ENCODE measurements at places on chromosomes 1 and 21.

DNA sequence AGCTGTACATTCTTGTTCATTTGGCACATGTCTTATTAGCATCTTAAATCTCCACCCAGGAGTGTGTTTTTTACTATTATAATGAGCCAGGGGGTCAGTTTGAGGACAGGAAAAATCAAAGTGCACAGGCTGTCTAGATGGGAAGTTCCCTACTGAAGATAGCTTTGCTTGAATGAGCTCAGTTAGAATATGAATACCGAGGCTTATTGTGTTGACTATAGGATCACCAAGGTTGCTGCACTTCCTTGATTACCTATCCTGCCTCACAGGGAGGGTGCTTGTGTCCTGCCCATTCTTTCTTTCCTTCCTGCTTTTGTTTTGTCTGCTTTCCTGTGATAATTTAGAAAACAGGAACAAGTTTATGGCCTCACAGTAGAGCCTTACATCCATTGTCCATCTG, 16.3 kb downstream of the PHGDH start:
- DNase-seq: no peak

- DNase-seq: no peak
Measured at GRCh38 chr1:167297222-167298214, 76.8 kb downstream of the POU2F1 start.

- no peak for DNase-seq
Measured at GRCh38 chr21:34632498-34632897, 17.6 kb upstream of the RCAN1 start.

DNA sequence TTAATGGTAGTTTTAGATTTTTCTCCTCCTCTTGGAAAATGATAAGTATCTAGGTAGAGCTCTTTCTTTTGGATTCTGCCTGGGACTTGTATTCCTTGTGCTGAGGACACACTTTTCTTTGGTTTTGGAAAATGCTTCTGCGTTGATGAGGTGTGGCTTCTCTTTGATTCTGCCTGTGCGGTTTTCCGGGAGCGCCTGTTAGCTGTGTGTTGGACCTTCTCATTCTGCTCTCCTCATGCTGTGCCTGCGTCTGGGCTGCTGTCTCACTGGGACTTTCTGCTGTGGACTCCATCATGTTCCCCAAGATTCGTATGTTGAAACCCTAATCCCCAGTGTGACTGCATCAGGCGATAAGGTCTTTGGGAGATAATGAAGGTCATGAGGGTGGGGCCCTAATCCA, 21.0 kb downstream of the C1orf174 start:
- DNase-seq: no peak

GRCh38 chr1:89941110-89941766, 53.7 kb upstream of the ZNF326 start:
- DNase-seq: no peak

- DNase-seq: no peak
Measured at GRCh38 chr1:207440626-207441025, 13.5 kb upstream of the CR2 start.

GRCh38 chr1:42096554-42096953, 56.7 kb upstream of the GUCA2B start:
- DNase-seq: no peak

DNA sequence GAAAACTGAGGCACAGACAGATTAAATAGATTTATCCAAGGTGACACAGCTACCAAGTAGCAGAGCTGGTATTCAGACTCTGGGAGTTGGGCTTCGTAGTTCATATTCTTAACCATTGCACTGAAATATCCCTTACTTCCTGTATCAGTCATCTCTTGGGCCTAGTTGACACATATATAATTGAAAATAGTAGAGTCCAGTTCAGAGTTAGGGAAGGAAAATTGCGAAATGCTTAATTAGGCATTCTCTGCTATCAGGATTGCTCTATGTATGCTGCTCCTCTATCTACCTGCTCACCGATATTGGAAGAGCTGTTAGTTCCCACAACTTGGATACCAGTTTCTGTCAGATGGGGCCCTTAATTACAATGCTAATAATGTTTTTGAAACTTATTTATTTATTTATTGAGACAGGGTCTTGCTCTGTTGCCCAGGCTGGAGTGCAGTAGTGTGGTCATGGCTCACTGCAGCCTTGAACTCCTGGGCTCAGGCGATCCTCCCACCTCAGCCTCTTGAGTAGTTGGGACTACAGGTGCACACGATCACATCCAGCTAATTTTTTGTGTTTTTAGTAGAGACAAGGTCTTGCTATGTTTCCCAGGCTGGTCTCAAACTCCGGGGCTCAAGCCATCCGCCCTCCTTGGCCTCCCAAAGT, 8.2 kb downstream of the RCOR3 start:
- no peak for DNase-seq

GRCh38 chr1:101314244-101314643, 77.4 kb downstream of the S1PR1 start:
- no peak for DNase-seq

DNA sequence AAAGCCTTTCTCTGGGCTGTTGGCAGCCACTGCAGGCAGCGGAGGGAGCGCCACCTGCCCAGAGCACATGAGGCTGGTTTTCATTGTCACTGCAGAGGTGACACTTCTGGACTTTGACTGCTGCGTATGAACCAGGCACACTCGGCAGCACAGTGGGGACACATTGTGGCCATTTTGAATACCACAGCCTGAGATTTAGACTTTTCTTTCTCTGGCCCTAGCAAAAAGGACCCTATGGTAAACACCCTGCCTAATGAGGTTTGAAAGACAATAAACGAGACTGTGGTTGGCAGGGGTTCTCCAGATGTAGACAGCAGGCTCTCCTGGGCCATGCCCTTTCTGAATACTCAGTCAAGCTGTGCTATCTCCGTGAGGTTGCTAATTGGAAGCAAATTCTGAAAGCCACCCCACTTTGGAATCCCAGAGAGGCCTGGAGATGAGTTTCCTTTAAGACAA, 12.0 kb upstream of the KCNE2 start:
- no peak for DNase-seq

DNA sequence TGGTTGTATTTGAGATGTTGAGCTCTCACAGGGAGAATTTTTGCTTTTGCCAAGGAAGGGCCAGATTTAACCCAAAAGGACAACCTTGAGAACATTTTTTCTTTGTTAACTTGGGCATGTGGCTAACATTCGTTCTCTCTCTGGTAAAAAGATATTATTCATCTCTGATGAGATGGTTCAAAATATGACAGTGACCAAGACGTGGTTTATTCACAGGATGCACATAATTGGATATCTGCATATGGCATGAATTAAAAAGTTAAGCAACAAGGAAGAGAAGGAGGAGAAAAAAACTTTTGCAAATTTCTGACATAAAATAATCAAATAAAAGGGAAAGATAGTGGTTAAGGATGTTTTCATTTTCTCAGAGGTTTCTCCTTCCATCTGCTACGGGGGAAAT, 43.1 kb upstream of the BCL10 start:
- DNase-seq: no peak

- no peak for DNase-seq
Measured at GRCh38 chr21:41232013-41232412, 64.1 kb downstream of the BACE2 start.

- no peak for DNase-seq
Measured at GRCh38 chr21:45013260-45013841, 61.0 kb upstream of the ADARB1 start.

- DNase-seq: no peak
Measured at GRCh38 chr1:63497577-63497976, 25.4 kb downstream of the ITGB3BP start.

DNA sequence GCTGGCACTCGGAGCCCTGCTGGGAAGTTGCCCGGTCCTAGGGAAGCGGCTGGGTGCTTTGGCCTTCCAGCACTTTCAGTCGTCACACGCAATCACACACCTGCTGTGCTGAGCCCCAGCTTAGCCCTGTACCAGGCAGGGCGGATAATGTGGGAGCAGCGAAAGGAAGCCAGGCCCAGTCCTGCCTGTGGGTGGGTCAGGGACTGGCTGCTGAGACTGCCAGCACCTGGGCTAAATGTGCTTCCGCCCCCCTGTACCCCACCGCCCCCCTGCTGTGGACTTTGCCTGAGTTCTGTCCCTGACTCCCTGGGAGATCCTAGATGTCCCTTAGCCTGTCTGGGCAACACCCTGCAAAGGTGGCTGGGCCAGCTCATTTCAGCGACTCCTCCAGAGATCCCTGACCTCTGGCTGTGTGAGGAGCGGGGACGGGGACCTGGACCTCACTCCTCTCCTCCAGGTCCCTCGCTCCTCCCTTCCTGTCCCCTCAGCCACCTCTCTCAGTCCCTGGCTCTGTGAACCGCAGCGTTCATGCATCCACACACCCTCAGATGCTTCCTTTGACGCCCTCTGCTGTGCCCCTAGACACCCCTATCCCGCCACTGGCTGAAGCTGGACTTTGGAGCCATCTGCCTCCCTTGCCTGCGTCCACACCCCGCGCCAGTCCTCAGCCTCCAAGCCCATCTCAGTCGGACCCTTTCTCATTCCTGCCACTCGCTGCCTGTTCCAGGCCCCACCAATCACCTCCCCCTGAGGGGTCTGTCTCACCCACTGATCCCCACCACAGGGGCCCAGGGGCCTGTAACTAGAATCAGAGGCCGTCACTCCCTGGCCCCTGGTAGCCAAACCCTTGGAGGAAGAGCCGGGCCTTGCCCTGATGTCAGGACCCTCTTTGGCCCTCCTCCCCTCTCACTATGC, 1.4 kb downstream of the MMEL1 start:
- DNase-seq: no peak

- no peak for DNase-seq
Measured at GRCh38 chr21:40901691-40902090, 54.7 kb upstream of the DSCAM start.

DNA sequence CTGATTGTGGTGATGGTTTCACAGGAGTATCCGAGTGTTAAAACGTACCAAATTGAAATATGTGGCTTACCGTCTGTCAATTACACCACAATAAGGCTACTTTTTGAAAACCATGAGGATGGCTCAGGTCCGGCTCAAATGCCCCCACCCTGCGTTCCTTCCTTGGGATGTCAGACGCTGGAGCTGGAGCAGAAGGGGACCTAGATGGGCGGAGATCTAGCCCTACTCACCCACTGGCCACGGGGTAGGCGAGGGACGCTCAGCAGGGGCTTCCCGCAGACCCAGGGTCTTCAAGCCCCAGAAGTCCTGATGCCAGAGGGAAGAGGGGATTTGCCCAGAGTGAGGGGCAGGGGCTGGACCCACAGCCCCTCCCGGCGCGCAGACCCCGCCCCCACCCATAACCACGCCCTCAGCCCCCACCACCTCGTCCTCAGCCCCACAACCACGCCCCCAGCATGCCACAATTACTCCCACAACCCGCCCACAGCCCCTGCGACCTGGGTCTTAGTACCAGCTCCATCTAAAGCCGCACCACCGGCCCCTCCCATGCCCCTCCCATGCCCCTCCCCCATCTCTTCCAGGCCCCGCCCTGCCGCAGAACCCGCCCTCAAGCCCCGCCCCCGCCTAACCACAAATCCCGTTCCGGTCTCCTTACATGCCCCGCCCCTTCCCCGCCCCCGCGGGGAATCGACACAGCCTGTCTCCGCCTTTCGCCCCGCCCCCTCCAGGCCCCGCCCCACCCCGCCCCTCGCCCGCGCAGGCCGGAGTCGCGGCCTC, at the start of gene LRRC3:
Gene LRRC3, plus strand, starts transcription at position 764 of the 777 bp plus-strand sequence. CDS start 1,135 bp downstream, outside the sequence.
- peak; percentile 75 for DNase-seq

GRCh38 chr1:67534627-67535065, 104.4 kb upstream of the SERBP1 start:
- DNase-seq: no peak

GRCh38 chr1:18770799-18771198, 88.7 kb downstream of the TAS1R2 start:
- DNase-seq: no peak

DNA sequence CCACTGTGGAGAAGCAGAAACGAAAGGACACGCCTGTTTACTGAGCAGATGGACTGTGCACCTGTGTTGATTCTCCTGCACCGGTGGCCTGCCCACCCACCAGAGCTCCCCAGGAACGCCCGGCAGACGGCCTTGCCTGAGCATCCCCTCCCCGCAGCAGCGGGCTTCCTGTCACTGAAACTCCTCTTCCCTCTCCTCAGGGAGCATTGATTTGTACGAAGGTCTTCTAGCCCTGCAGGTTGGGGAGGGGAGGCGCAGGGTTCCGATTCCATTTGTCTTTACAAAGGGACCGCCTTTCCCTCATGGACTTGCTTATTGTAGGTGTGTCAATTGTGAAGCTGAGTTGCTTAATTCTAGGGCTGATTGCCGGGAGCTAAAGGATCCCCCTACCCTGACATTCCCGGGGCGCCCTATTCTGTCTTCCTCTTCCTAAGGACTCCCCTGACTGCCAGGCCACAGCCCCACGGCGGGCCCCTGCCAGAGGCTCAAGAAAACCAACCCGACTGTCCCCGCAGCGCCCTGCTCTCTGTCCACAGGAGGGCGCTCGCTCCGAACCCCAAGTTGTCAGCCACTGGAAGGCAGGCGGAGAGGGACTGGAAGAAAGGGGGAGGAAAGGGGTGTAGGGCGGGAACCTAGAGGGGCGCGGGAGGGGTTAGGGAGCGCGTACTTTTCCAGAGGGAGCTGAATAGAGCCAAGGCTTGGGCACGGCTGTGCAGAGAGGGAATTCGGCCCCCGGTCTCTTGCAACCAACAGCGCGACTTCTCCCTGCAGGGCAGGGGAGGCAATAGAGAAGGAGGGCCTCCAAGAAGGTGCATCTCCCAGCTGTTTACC, 2.8 kb downstream of the S100A6 start:
- peak; percentile 83 for DNase-seq

DNA sequence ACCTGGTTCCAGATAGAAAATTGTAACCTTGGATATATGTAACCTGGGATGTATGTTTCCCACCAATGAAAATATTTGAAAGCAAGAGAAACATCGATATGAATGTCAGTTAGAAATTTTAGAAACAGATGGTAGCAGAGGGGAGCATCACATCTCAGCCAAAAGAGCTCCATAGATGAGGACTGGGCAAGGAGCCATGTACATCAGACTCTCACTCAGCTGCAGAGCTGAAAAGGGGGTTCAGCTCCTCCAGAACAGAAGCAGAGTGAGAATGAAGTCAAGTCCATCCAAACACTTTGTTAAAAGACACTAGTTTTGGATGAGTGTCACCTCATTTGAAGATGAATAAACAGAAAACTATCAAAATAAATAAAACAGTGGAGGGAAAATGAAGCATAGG, 202.4 kb downstream of the HMCN1 start:
- no peak for DNase-seq

GRCh38 chr1:236465231-236465958, 58.4 kb upstream of the LGALS8 start:
- no peak for DNase-seq

DNA sequence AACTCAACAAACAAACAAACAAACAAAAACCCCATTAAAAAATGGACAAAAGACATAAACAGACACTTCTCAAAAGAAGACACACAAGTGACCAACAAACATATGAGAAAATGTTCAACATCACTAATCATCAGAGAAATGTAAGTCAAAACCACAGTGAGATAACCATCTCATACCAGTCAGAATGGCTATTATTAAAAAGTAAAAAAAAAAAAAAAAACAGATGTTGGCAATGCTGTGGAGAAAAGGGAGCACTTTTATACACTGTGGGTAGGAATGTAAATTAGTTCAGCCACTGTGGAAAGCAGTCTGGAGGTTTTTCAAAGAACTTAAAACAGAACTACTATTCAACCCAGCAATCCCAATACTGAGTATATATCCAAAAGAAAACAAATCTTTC, 94.7 kb downstream of the PLPP3 start:
- DNase-seq: no peak

- no peak for DNase-seq
Measured at GRCh38 chr1:109705411-109705810, 6.6 kb upstream of the GSTM5 start.

GRCh38 chr1:200172311-200172710, 144.8 kb downstream of the NR5A2 start:
- DNase-seq: no peak
